Cerebellum (tissue), 4 donors: ENCODE measurements at places on chromosomes 3 and 15. TPM values are rescaled to one million over a fixed set of nuclear protein-coding genes. Genes with fewer than 3 reads are reported as not detected.

The FBXO45 gene
- 25.7 TPM for total RNA-seq

The DPPA4 gene
- total RNA-seq, result 4.6 TPM

The ALPK3 gene
- 2.3 TPM for total RNA-seq

The TBC1D5 gene
- 95.1 TPM for total RNA-seq

The KLHL40 gene
- 0.09 TPM for total RNA-seq

The GABRA5 gene
- total RNA-seq, result 4.6 TPM

The FRMD5 gene
- 27.9 TPM for total RNA-seq

The GOLGA8Q gene
- 1.6 TPM for total RNA-seq

The SMCO1 gene
- not detected for total RNA-seq

The DLL4 gene
- total RNA-seq, result 4.4 TPM

The CNTN3 gene
- 16.2 TPM for total RNA-seq

The TMOD2 gene
- 105 TPM for total RNA-seq

The ISL2 gene
- not detected for total RNA-seq

The C2CD4B gene
- total RNA-seq, result 2.0 TPM

The INKA1 gene
- 3.7 TPM for total RNA-seq

The NR2E3 gene
- 0.54 TPM for total RNA-seq

The NRROS gene
- total RNA-seq, result 1.9 TPM

The C15orf62 gene
- 0.27 TPM for total RNA-seq

The SI gene
- total RNA-seq, result 0.18 TPM

The ZNF502 gene
- total RNA-seq, result 11.6 TPM

The ACOX2 gene
- 3.4 TPM for total RNA-seq

The SYNM gene
- 11.9 TPM for total RNA-seq

The SLC28A1 gene
- not detected for total RNA-seq

The FOXL2 gene
- total RNA-seq, result 0.45 TPM

The CHCHD4 gene
- total RNA-seq, result 5.4 TPM

The TIMP4 gene
- total RNA-seq, result 17.6 TPM

The GOLGA6A gene
- 0.36 TPM for total RNA-seq

The PRICKLE2 gene
- 74.8 TPM for total RNA-seq

The REC114 gene
- not detected for total RNA-seq

The AKAP13 gene
- 96.0 TPM for total RNA-seq

The CCR1 gene
- total RNA-seq, result 1.6 TPM

The IL5RA gene
- total RNA-seq, result 3.1 TPM

The WNT5A gene
- total RNA-seq, result 49.4 TPM

The C3orf80 gene
- 2.0 TPM for total RNA-seq

The GPR156 gene
- 6.2 TPM for total RNA-seq

The CPNE9 gene
- 4.4 TPM for total RNA-seq

The LIPC gene
- not detected for total RNA-seq

The U2SURP gene
- 159 TPM for total RNA-seq

The PXYLP1 gene
- total RNA-seq, result 47.0 TPM

The LSAMP gene
- 50.2 TPM for total RNA-seq

The TOP2B gene
- 274 TPM for total RNA-seq

The TMIE gene
- total RNA-seq, result 0.82 TPM

The IGF2BP2 gene
- 42.4 TPM for total RNA-seq

The OR5K1 gene
- total RNA-seq, result not detected
